ENCODE measurements at places on chromosomes 4 and X. TPM values are rescaled to one million over a fixed set of nuclear protein-coding genes. Genes with fewer than 3 reads are reported as not detected.

- DNase-seq = no peak
- no peak overlapping the region for H3K4me3 ChIP-seq
- no peaks in the 10 kb centered on the region for H3K27me3 ChIP-seq
- H3K36me3 ChIP-seq = peaks cover 96% of the 10 kb centered on the region
Measured at GRCh38 chr4:37847311-37847884, 20.9 kb downstream of the PGM2 start.

The F8A2 gene
- total RNA-seq = not detected

DNA sequence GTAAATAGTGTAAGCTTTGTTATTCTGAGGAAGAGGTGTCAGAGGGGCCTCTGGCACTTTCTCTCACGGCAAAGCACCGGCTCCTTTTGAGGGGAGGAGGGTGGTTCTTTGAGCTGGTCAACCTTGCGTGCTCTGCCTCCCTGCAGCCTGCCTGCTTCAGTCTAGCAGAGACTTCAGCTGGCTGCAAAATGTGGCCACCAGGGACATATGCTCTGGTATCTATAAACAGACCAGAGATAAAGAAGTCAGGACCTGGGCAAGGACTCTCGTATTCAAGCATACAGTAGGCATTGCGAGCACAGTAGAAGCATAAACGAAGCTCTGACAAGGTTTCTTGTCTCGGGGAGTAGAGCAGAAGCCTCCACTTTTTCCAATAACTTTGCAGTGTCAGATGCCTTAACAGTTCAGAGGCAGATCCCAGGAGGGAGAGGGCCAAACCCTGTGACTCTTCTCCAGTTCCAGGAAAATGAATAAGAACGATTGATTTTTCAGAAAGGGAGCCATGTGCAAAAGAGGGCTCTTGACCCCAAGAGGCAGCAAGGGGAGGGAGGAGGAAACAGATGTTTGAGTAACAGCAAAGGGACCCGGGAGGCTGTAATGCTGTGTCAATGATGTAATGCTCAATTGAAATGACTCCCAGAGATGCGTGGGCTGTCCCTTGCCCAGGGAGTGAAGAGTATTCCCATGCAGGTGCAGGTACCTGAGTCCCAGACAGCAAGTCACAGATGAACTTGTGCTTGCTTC lies 57.9 kb upstream of the TEX13D start:
- H3K36me3 ChIP-seq = no peaks in the 10 kb centered on the region
- H3K27ac ChIP-seq = no peak overlapping the region
- no peaks in the 10 kb centered on the region for H3K27me3 ChIP-seq
- H3K4me3 ChIP-seq = no peak overlapping the region
- no peaks in the 10 kb centered on the region for H3K4me1 ChIP-seq
- DNase-seq = no peak

The RTL9 gene
- total RNA-seq = not detected

DNA sequence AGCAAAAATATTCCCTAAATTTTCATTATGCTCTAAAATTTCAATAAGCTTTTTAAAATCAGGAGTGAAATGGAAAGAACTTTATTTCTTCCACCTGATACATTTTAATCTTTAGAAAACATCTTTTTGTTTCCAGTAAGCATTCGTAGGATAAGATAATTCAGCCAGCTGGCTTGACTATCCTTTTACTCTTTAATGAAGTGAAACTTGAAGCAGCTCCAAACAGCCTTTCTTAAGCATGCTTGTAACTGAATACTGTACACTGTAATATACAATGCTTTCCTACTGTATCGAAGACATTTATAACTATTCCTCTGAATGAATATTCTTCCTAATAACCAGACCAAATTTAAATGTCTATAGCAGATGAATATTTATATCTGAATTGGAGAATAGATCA lies 98.8 kb downstream of the KLHL4 start:
- H3K27me3 ChIP-seq = no peaks in the 10 kb centered on the region
- H3K36me3 ChIP-seq = no peaks in the 10 kb centered on the region
- H3K27ac ChIP-seq = no peak overlapping the region
- peak overlapping the region; percentile 35 for H3K4me3 ChIP-seq
- no peaks in the 10 kb centered on the region for H3K4me1 ChIP-seq

DNA sequence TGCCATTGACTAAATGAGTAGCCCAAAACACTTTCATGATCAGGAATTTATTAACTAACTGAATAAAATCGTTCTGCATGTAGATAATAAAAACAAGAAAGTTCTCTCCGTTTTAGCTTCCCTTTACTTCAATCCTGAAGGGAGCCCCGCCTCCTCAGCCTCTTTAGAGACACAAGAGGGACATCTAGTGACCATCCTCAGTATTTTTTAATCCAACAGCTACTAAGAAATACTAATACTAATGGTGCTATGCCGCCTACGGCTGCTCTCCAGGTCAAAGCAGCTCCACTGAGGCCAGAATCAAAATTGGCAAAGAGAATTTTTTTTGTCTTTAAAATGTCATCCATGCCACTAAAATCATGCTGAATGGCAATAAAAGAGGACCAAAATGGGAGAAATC lies 3.2 kb upstream of the PCDH19 start:
- peaks cover 69% of the 10 kb centered on the region for H3K27me3 ChIP-seq
- no peaks in the 10 kb centered on the region for H3K4me1 ChIP-seq
- peak; percentile 77 for DNase-seq
- H3K36me3 ChIP-seq = no peaks in the 10 kb centered on the region
- H3K4me3 ChIP-seq = no peak overlapping the region
- H3K27ac ChIP-seq = no peak overlapping the region

The ERCC6L gene
- total RNA-seq = 1.0 TPM

DNA sequence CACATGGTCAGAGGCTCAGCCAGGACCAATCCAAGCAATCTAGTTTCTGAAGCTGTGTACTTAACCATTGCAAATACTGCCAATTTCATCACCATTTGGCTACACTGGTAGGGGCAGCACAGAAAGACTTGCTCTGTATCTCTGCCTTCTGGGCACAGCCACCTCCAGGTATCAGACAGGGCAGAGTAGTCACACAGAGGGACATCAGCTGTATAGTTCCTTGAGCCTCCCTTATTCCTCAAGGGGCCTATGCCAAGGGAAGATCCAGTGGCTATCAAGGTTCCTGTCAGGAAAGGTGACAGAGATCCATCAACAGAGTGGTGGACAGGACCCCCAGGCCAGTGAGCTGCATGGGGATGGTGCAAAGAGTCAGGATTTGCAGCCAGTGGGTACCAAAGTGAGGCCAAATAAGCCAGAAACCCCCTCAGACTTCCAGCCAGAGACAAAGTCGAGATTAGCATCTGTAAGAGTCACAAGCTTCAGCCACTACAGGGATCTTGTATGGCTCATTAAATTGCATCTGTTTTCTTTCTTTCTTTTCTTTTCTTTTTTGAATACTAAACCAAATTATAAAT lies 381.6 kb upstream of the CPEB2 start:
- H3K4me1 ChIP-seq = no peaks in the 10 kb centered on the region
- no peaks in the 10 kb centered on the region for H3K36me3 ChIP-seq
- no peaks in the 10 kb centered on the region for H3K27me3 ChIP-seq
- no peak overlapping the region for H3K27ac ChIP-seq
- H3K4me3 ChIP-seq = no peak overlapping the region

The NLGN3 gene
- 0.44 TPM for total RNA-seq

DNA sequence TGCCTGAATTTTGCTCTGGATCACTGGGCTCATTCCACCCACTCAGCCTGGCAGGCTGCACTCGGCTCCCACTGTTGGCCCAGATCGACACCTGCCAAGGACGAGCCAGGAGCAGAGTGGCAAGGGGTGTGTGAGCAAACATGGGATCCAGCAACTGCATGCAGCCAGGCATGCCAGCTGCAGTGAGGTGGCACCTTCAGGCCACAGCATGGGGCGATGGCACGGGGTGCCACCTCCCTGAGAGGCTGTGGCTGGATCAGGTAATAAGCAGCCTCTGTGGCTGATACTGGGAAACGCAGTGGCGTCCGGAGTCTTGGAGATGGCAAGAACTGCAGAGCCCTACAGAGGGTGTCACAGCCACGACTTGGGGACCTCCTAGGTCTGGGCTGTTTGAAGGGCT lies 244.5 kb upstream of the FSTL5 start:
- DNase-seq = no peak
- no peaks in the 10 kb centered on the region for H3K4me1 ChIP-seq
- H3K27ac ChIP-seq = no peak overlapping the region
- H3K36me3 ChIP-seq = no peaks in the 10 kb centered on the region
- H3K27me3 ChIP-seq = no peaks in the 10 kb centered on the region

The GNRHR gene
- total RNA-seq = not detected

Measured in MCF 10A (cell line).